ENCODE measurements at places on chromosomes 11 and 22.

DNA sequence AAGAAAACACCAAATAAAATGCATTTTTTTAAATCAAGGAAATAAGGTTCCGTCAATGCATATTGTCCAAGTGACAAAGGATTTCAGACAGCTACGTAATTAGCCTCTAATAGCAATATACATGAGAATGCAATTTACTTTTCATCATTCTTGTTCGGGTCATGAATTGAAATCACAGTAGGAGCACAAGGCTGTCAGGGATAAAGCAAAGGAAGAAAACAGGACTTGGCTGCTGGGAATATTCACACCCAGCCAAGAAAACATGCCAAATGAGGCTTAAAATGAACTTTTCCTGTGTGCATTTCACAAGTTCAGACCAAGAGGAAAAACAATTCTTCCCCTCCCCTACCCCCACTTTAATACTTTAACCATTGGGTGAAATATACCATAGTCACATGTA is 188.6 kb downstream of the CWF19L2 start:
- DNase-seq: no peak

DNA sequence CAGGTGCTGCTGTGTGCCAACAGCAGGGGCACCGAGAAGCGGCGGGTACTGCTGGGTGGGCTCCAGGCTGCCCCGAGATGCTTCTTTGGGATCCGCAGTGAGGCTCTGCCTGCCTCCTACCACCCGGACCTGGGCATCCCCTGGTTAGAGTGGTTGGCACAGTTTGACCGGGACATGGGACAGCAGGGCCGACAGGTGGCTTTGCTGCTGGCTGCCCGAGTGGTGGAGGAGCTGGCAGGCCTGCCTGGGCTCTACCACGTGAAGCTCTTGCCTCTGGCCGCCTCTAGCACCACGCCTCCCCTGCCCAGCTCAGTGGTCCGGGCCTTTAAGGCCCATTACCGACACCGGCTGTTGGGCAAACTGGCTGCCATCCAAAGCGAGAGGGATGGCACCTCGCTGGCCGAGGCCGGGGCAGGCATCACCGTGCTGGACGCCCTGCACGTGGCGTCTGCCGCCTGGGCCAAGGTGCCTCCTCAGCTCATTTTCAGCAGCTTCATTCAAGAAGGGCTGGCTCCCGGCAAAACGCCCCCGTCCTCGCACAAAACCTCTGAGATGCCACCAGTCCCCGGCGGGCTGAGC is 1.9 kb downstream of the TIGD3 start:
- DNase-seq: no peak

DNA sequence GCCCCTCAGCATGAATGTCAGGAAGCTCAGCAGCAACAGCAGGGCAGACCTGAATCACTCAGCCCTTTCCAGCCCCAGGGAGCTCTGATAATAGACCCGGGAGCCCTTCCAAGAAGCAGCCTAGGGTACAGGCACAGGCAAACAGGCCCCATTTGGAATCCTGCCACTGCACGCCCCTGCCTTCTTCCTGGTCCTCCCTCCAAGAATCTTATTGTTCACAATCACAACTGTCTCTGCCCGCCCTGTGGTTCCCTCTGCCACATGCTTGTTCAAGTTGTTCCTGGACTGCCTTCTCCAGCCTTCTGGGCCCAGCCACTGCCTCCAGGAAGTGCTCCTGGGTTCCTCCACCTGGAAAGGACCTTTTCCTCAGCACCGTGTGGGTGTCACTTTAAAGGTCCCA is 54.6 kb downstream of the LRRC32 start:
- no peak for DNase-seq

DNA sequence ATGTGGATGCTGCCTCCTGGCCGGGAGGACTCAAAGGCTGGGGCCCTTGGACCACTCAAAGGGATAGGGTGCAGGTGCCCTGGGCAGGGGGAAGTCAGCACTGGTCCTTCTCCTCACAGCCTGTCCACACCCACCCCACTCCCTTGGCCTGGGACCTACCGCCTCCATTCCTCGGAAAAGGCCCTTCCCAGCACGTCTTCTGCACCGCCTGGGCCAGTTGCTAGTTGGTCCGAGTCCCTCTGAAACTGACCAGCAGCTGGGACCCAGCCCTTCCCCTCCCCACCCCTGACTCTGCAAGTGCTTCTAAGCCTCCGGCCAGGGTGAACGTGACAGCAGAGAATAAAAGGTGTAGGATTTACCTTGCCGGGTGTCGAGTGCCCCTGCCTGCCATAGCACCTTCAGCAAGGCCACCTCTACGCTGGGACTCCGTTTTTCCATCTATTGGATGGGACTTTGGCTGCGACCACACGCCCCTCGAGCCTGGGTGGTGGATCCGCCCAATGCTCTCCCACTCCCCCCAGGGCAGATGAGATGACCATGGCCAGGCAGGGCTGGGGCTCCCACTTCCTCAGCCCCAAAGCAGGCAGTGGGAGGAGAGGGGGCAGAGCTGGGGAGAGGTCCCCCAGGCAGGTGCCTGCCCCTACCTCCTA is 37.3 kb downstream of the OSBPL5 start:
- DNase-seq: no peak

DNA sequence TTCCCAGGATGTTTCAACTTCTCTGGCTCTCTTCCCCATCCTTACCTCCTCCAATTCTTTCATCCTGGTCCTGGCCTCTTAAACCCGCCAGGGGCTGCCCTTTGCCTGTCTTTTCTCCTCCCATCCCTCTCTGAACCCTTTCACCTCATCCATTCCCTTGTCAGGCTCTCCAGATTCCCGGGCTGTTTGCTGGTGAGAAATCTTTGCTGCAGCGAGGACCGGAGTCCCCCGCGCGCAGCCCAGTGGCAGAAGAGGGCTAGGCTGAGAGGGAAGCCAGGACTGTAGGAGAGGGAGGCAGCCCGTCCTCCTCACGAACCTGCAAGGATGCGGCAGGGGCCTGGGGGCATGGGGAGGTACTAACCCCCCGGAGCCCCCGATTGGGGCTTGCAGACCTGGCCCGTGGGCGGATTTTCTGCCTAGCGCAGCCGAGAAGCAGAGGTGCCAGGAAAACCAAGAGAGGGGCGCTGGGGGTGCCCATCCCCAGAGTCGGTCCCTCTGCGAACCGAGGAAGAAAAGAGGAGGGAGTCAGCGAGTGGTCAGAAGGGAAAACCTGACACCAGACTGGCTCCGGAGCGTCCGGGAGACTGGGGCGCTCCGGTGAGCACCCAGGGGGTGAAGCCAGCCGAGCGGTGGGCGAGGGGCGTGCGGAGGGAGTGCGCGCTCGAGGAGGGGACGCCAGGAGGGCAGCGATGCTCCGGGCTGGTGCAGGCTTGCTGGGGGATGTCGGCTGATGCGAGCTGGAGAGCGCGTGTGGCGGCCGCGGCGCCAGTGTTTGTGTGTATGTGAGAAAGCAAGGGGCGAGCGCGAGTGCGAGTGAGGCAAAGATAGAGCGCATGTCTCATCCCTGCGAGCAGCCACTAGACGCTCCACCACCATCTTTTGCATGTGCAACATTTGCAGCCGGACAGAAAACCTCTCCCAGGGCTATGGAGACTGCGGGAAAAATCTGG is at the start of gene GRIA4:
Gene GRIA4 (plus strand): TSS at position 242 of the 950 bp plus-strand sequence. CDS start 925 bp downstream, outside the sequence.
- no peak for DNase-seq

- no peak for DNase-seq
Observed at GRCh38 chr11:61113201-61113600, 10.9 kb downstream of the CD5 start.

DNA sequence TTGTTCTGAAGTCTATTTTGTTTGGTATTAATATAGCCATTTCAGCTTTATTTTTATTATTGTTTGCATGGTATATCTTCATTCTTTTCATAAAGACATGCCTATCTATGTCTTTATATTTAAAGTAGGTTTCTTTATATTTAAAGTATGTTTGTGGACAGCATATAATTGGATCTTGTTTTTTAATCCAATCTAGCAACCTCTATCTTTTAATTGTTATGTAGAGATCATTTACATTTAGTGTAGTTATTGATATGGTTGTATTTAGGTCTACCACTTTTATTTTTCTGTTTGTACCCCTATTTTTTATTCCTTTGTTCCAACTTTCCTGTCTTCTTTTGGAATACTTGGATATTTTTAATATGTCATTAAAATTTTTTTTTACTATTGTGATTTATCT is 13.8 kb downstream of the TPBGL start:
- DNase-seq: no peak

- DNase-seq: no peak
Observed at GRCh38 chr11:126716456-126717083, 284.0 kb downstream of the KIRREL3 start.

- no peak for DNase-seq
Observed at GRCh38 chr11:92277871-92278270, 53.3 kb downstream of the FAT3 start.

GRCh38 chr11:94519478-94520084 is 7.3 kb downstream of the C11orf97 start:
- DNase-seq: no peak

DNA sequence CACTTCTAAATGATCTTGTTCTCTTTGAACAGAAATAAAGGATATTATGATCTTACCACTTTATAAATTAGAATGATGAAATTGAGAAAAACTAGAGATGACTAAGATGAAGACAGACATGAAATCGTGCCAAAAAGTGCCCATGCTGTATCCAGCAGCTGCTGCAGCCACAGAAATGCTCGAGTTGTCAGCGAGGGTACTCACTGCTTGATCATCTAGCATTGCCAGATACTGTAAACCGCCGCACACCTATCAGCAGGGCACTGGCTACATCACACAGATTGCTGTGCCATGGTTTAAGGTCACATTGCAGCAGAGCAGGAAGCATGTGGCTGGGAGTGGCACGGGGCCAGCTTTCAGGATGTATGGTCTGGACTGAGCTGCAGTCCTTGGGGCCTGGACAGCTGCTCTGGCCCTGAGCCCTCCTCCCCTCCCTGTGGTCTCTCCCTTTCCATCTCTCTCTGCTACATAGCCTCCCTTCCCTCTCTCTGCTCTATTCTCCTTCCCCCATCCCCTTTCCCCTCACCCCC is 51.0 kb upstream of the SEPTIN5 start:
- no peak for DNase-seq

DNA sequence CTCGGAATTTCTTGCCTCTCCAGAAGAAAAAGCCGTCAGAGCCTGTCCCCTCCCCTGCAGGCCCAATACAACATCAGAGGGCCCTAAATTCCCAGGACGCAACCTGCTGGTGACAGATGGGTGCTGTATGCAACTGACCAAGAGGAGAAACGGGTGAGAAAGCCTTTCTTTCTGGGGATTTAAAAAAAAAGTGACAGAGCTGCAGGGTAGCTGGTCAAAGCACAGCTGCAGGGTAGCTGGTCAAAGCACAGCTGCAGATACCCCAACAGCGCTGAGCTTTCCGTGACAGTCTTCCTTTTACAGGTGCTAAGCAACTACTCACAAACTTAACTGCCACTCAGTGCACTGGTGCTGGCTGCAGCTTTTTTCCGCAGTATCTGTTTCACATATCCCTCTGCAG is 17.8 kb downstream of the AP1B1 start:
- no peak for DNase-seq

GRCh38 chr11:3006505-3007260 is 14.6 kb upstream of the NAP1L4 start:
- DNase-seq: no peak

DNA sequence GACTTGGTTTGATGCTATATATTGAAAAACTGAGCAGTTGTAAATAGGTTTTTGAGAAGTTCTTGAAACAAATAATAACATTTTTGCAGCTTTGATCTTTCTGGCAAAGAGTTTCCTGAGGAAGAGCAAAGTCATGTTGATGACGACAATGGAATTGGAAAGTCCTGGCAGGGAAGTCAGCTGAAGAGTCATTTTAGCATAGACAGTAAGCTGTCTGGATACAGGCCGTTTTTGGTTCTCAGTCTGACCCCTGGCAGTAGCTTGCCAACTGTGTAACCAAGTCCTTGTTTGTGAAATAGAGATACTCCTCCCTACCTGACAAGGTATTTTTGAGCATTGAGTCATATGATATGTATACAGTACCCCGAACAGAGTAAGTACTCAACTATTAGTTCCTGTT is 193.3 kb downstream of the C11orf91 start:
- DNase-seq: no peak

- DNase-seq: no peak
Observed at GRCh38 chr22:46476547-46476941, 60.9 kb downstream of the CELSR1 start.

GRCh38 chr11:126863294-126863997 is 137.1 kb downstream of the KIRREL3 start:
- DNase-seq: no peak

DNA sequence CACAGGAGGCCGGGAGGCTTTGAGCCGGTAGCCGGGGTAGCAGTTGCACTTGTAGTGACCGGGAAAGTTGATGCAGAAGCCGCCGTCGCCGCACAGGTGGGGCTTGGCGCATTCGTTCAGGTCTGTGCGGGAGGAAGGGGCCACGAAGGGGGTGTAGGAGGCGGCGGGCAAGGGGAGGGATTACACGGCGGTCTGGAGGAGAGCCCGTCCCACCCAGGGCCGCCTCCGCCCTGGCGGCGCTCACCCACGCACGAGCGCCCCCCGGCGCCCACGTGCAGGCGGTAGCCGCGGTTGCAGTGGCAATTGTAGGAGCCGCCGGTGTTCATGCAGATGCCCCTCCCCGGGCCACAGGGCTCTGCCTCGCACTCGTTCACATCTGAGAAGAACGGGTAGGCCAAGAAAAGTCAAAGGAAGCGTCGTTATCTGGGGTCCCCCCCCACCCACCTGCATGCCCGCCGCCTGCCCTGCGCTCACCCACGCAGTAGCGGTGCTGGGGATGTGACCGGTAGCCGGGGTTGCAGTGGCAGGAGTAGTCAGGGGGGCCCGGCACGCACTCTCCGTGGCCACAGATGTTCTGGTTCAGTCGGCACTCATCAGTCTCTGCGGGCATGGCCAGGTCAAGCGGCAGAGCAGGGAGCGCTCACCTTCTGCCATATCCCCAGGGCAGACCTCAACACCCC is 10.6 kb downstream of the LTBP3 start:
- no peak for DNase-seq

DNA sequence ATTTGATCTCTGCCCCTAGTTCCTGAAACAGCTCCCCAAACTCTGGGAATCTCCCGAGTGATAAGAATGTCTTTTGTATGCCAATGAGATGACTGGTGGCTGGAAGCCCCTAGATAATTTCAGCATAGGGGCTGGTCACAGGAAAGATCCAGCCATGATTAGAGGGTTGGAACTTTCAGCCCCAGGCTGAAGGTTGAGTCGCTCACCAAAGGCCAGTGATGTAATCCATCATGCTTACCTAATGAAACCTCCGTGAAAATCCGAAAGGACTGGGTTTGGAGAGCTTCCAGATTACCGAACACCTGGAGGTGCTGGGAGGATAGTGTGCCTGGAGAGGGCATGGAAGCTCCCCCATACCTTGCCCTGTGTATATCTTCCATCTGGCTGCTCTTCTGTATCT is 26.0 kb downstream of the LRRC32 start:
- no peak for DNase-seq

- DNase-seq: no peak
Observed at GRCh38 chr11:127061947-127062346, 61.4 kb upstream of the KIRREL3 start.

- DNase-seq: no peak
Observed at GRCh38 chr11:121967131-121967704, 148.8 kb downstream of the BLID start.

GRCh38 chr22:45242778-45243191 is 2.1 kb upstream of the KIAA0930 start:
- no peak for DNase-seq

- DNase-seq: no peak
Observed at GRCh38 chr22:42303396-42304323, 33.2 kb upstream of the TCF20 start.

Data from NK-92 treated with Interleukin-12 subunit alpha and Interleukin-12 subunit beta, amount 100 ng/mL, for 24 hours (cell line).